ENCODE measurements at places on chromosomes 3 and 15.

GRCh38 chr15:77474310-77474988 lies 53.8 kb downstream of the HMG20A start:
- no peak for DNase-seq

DNA sequence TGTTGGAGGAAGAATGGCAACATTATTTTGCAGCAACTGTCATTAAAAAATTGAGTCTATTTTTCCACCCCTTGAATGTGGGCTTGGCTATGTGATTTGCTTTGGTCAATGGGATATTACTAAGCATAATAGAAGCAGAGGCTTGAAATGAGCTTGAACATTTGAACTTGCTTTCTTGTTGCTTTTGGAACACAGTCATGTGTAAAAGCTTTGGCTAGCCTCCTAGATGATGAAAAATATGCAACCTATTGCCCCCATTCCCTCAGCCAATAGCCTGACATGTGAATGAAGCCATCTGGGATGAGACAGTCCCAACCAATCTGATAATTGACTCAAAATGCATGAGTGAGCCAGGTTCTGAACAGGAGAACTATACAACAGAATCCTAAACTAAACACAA lies 78.4 kb downstream of the PLSCR2 start:
- no peak for DNase-seq

GRCh38 chr3:49593041-49593440 lies 38.8 kb downstream of the BSN start:
- DNase-seq = no peak

GRCh38 chr3:122365073-122365472 lies 18.0 kb downstream of the MIX23 start:
- no peak for DNase-seq

- no peak for DNase-seq
Observed at GRCh38 chr15:63308947-63309346, 31.5 kb downstream of the APH1B start.

GRCh38 chr3:69008980-69009379 lies 4.5 kb downstream of the EOGT start:
- DNase-seq = no peak

GRCh38 chr3:158771982-158772381 lies 29.9 kb upstream of the MFSD1 start:
- DNase-seq = no peak

GRCh38 chr15:58312031-58312430 lies 119.8 kb upstream of the LIPC start:
- no peak for DNase-seq

- DNase-seq = no peak
Observed at GRCh38 chr3:150346981-150347863, 60.9 kb upstream of the TSC22D2 start.

DNA sequence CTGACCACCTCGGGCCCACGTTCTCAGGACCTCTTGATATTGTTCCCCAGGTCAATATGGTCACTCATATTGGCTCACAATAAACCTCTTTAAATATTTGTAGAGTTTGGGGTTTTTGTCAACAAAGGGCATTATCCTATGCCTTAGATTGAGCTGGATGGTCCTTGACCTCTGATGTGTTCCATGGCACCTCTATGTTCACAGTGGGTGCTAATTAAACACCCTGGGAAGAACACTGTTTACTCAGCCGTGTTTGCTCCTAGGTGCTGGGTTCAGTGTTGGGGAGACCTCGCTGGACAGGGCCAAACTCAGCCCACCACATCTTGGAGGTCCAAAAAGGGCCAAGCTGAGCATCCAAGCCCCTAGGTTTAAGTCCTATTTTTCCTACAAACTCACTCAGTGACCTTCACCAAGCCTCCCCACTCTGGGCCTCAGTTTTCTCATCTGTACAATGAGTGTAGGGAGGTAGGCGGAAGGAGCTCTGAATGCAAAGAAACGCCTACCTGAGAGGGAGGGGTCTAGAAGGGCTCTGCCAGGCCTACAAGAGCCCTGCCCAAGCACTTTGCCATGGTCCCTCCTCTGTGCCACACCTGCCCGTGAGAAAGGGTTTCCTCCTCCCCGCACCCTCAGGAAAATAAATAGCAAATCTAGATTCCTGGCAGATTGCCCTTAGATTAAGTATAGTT lies 7.2 kb downstream of the FAM174B start:
- no peak for DNase-seq
